ENCODE measurements at places on chromosomes 1 and 21.

DNA sequence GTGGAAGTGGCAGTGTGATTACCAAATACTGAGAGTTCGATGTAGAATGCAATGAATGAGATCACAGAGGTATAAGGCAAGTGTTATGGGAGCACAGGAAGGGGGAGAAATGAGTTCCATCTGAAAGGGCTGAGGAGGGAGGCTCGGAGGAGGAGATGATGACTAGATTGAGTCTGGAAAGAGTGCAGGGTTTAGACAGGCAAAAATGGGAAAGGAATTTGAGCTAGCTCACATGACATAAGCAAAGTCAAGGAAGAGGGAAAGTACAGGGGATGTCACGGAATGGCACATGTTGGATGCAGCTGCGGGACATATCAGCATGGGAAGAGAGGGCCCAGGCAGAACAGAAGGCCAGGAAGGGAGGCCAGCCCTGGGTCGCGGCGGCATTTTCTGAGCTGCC, 132.7 kb downstream of the RUNX1 start:
- DNase-seq: no peak

DNA sequence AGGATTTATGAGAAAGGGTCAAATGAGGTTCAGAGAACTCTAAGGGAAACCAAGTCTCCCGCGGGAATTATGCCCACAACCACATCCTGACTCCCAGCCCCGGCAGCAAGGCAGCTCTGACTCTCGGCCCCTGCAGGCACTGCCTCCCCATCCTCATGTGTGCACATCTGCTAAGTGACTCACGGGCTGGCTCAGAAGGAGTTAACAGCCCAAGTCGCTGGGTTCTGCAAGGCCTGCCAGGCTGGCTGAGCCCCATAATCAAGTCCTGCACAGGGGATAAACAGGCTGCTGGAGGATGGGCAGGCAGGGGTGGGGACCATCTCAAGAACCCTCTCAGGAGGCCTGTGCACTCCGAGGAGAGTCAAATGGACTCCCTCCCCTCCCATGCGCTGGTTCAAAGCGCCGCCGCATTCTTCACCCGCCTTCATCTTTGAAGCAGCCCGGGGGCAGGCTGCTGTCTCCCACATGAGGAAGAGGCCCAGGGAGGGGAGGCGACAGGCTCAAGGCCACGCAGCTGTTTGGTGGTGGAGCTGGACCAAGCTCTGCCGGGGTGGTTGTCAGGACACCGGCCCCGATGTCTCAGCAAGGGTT, 344.3 kb downstream of the MATN1 start:
- DNase-seq: no peak

DNA sequence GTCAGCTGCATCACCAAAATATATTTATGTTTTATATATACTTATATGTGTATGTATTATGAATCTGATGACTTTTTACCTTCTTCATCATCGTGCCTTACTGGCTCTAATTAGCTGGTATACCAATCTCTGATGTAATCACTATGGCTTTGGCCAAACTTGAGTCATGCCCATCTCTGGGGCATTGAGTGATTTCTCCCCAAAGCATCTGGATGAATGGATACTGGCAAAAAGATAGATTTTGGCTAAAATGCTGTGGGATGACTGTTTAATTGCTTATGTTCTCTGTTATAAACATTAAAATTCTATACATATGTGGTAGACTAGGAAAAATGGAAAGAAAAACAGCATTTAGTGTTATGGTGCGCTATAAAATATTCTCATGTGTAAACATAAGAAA, 19.6 kb downstream of the CDKN2C start:
- DNase-seq: no peak

DNA sequence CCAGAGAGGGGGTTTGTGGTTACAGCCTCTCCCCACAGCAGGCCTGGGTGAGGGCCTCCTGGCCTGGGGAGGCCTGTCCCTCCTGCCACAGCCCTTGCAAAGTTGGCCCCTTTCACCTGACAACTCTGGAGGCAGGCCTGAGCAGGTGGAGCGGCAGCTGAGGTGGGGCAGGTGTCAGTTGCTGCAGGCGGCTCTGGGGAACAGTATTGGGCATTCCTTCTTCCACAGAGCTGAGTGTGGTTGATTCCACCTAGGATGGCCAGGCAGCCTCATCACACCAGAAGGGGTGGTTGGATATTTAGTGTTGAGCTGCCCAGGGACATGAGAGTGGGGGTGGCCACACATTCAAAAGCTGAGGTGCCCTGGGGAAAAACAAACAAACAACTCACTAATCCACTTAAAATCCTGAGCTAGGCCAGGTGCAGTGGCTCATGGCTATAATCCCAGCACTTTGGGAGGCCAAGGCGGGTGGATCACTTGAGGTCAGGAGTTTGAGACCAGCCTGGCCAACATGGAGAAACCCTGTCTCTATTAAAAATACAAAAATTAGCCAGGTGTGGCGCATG, 31.1 kb downstream of the PIGP start:
- no peak for DNase-seq

- no peak for DNase-seq
Observed at GRCh38 chr1:230594214-230594773, 48.0 kb upstream of the COG2 start.

- no peak for DNase-seq
Observed at GRCh38 chr1:54051933-54052430, 1.0 kb downstream of the TMEM59 start.

DNA sequence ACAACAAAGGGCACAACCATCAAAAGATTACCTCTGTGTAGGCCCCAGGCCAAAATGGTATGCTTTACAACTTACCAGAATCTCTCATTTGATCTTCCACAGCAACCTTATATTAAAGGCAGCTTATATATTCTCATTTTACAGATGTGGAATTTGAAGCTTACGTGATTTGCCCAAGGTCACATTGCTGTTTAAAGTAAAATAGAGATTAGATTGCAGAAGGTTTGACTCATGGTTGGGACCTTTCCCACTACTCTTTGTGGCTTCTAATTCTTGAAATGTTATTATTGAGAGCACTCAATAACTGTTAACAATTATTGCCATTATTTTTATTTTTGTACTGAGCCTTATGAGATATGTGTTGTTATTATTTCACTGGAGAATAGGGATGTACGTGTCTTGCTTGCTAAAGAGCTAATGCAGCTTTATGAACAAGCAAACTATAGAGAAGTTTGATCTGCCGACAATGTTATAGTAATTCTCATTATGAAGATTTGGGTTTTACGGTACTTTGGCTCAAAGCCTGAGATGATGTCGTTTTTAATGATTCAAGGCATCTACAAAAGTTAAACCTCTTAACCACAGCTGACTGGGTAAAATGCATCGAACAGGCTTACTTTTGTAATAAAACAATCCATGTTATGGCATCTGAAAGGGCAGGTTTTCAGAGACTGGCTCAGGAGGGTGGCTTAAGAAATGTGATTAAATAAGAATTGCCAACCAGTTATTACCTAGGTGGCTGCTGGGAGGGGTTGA, 43.3 kb upstream of the TSNAX start:
- no peak for DNase-seq

- DNase-seq: no peak
Observed at GRCh38 chr1:24248859-24249258, 61.8 kb upstream of the IFNLR1 start.

- no peak for DNase-seq
Observed at GRCh38 chr1:15610167-15610566, 7.1 kb upstream of the DDI2 start.

- peak; percentile 22 for DNase-seq
Observed at GRCh38 chr1:228087771-228088251, 5.3 kb downstream of the ARF1 start.

- no peak for DNase-seq
Observed at GRCh38 chr1:43783671-43784205, 76.4 kb downstream of the ST3GAL3 start.

- no peak for DNase-seq
Observed at GRCh38 chr1:93446837-93447451, 974 bp upstream of the FNBP1L start.

DNA sequence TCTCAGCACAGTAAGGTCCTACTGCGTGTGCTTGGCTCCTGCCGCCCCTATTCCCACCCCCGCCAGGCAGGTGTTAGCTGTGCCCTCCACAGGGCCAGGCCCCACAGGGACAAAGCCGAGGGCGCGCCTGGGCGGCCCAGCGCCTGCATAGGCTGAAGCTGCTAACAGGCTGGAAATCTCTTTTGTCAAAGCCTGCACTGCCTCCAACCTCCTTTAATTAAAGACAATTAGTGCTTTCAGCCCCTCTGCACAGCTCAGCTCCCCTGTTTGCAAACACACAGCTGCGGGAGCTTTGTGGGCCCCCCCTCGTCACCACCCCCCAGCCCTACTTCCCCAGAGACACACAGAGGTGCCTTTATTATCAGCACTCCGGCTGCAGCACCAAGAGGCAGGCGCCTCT, 95.9 kb downstream of the EPHB2 start:
- no peak for DNase-seq

DNA sequence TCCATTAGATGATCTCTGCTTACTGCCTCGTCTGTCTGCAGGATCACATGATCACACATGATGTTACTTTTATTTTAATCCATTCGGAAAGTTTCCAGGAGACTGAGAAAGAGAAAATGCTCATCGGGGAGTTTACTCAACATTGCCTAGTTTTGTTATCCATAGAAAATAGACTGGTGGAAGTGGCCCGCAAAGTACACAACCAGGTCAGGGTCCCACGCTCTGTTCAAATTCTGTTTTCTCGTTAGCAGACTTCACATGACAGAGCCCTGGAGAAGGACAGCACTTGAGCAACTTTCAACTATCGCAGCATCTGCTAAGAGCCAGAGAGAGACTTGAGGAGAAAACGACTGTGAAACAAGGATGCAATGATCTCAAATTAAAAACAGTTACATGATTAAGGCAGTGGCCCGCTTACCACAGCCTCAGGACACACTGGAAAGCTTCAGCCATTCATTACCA, 44.2 kb downstream of the ADAMTS1 start:
- DNase-seq: no peak

- no peak for DNase-seq
Observed at GRCh38 chr1:168792592-168793125, 63.7 kb upstream of the DPT start.

DNA sequence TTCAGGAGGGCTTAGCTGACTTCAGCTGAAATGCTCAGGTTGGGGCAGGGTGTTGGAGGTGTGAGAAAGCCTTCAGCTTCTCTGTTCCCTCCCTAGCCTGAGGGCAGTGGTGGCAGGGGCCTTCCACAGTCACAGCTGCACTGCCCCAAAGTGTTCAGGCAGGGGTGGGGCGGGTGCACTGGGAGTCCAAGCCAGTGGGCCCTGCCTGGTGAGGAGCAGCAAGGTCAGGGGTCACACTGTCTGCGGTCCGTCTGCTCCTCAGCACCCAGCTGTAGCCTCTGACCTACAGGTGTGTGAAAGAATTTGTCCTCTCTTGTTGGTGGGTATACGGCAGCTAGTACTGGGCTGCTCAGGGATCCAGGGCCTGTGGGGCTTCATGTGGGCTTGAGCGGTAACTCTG, 490.4 kb upstream of the NCAM2 start:
- DNase-seq: no peak

GRCh38 chr1:32765570-32766327, 51.4 kb downstream of the YARS1 start:
- no peak for DNase-seq

- DNase-seq: peak; percentile 63
Observed at GRCh38 chr1:39955547-39956539, 898 bp downstream of the MFSD2A start.

DNA sequence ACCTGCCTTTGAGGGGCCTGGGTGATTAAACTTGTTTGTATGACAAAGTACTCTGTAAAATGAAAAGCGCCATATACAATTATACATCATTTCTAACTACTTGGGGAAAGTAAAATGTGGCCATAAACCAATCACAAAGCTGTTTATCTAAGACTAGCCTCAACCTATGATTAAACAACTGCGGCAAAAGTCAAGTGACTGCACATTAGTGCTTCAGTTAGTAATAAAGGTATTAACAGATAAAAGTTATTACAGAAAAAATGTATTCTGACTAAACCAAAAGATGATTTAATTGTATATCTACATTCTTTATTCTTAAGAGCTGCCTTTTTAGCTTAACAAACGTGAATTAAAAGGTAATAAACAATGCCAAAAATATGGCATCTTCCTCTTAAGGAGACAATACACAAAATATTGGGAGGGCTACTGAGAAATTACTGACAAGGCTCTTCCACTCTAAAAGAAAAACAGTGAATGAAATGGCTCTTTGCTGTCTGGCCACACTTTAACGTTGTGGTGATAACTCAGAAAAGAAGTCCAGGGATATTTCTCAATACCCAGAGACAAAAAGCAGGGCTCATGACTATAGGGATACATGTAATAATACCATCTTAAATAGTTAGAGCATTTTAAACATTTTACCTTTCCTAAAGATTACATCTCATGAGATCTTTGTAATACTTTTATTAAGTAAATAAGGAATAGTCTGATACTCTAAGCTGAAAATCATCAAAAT, 8.6 kb downstream of the ARHGAP29 start:
- no peak for DNase-seq

GRCh38 chr1:3391711-3392110, 62.8 kb upstream of the ARHGEF16 start:
- DNase-seq: no peak

GRCh38 chr21:33403786-33404585, 773 bp downstream of the IFNGR2 start:
- no peak for DNase-seq

DNA sequence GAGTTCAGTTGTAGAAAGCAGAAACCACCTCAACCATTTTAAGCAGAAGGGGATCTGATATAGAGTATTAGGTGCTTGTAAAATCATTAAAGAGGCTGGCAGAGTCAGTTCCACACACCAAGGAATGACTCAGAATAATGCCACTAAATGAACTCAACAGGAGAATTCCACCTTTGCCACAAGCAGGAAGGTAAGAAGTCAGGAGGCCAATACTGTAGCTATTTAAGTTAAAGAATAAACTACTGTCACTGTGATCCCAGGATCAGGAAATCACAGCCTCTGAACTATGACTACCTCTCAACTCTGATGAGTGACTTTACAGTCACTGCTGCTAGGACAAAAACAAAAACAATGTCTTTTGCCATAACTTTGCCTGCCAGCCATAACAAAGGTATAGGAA, 52.5 kb upstream of the PRMT6 start:
- DNase-seq: no peak

GRCh38 chr1:10617931-10618885, 143.5 kb downstream of the PEX14 start:
- no peak for DNase-seq

DNA sequence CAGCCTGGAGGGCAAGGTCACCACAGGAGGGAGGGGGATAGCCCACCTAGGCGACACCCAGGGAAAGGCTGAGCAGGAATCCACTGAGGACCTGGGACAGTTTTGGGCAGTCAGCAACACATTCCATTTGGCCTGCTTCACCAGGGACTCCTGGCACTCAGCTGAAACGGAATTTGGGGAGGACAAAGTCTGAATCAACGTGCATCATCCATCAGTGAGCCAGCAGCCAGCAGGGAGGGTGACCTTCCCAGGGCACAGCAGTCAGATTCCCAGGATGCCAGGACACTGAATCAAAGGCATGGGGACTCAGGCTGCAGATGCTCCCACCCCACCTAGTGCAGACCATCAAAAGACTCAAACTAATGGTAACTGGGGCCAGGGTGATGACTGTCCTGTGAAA, 4.6 kb downstream of the SH3BP5L start:
- no peak for DNase-seq

DNA sequence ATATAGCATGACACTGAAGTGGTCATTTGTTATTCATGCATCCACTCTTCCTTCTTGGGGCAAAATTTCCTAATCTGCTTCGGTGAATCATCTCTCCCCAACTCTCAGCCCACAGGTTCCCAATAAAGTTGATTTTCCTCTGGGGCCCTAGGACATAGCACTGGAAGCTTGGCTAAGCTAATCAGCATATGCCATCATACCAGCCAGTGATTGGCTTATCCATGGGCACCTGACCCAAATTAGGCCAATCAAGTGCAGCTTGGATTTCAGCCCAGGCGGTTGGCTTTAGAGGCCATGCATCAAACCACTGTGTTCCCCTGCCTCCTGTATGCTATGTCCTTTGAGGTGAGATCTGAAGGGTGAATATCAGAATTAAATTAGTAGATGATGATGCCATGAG, 58.9 kb downstream of the C1orf94 start:
- DNase-seq: no peak

Measured in activated CD4-positive, alpha-beta T cell treated with anti-CD3 and anti-CD28 coated beads, Interleukin-2, amount 50 U/mL, for 16 hours (primary cell).